Dermis blood vessel endothelial cell (primary cell): ENCODE measurements at places on chromosomes 12 and 14. TPM values are rescaled to one million over a fixed set of nuclear protein-coding genes. Genes with fewer than 3 reads are reported as not detected.

IFNG-AS1 gene
- not detected in 2 replicates for total RNA-seq

- no peak for DNase-seq
Observed at GRCh38 chr14:38910092-38910491, 192.9 kb downstream of the SEC23A start.

RPGRIP1 gene
- 0.33 TPM in 1 of 2 replicates, not detected in the other for total RNA-seq

DNA sequence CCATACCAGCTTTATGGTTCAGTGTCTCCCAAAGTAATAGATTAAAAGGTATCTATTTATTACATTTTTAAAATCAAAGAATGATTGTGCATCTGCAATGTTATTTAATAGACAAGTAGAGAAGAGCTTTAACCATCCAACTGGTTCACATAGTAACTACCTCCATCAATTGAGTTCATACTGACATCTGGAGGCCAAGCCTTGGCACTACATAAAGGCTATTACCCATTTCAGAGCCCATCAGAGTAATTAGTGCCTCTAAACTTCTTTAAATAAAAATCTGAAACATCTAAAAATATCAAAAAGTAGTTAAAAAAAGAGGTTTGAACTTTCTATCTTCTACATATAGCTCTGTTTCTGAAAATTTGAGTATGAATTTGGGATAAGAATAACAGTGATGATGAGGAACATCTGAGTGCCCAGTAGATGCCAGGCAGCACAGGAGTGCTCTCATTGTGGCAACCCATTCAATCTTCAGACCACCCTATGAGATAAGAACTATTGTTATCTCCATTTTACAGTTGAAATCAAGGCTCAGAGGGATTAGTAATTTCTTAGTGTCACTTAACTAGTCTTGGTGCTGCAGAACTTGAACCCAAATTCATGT lies 132.9 kb upstream of the DAAM1 start:
- DNase-seq, result peak; percentile 62

LALBA gene
- not detected in 2 replicates for total RNA-seq

TPH2 gene
- not detected in 2 replicates for total RNA-seq

GRCh38 chr14:80105488-80105994 lies 105.8 kb downstream of the DIO2 start:
- DNase-seq, result no peak

LUM gene
- under 0.01 and 0.65 TPM in 2 replicates for total RNA-seq

KRT7 gene
- 19.2 and 53.6 TPM in 2 replicates for total RNA-seq
